ENCODE measurements at places on chromosomes 7 and 10.

GRCh38 chr7:37234334-37234733 lies 214.3 kb downstream of the ELMO1 start:
- no peak for DNase-seq

DNA sequence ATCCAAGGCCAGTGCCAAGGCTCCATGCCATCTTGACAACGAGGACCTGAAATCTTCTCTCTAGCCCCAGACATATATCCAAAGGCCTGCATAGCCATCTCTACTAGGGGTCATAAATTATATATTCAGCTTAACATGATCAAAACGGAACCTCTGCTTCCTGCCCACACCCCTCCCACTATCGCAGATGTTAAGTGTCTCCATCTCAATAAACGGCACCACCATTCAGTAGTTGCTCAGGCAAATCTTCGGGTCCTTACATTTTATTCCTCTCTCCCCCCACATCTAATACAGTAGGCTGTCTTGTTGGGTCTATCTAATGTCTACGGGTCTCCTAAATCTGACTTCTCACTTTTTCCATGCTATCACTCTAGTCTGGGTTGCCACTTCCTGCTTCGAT lies 201.1 kb upstream of the PLXNA4 start:
- no peak for DNase-seq

GRCh38 chr7:73918926-73919693 lies 58.2 kb downstream of the TMEM270 start:
- DNase-seq, result no peak

- no peak for DNase-seq
Observed at GRCh38 chr10:33596422-33596821, 262.0 kb upstream of the NRP1 start.

- no peak for DNase-seq
Observed at GRCh38 chr7:1187127-1187526, 27.1 kb upstream of the ZFAND2A start.

GRCh38 chr7:148523550-148523949 lies 67.0 kb upstream of the C7orf33 start:
- DNase-seq, result no peak

DNA sequence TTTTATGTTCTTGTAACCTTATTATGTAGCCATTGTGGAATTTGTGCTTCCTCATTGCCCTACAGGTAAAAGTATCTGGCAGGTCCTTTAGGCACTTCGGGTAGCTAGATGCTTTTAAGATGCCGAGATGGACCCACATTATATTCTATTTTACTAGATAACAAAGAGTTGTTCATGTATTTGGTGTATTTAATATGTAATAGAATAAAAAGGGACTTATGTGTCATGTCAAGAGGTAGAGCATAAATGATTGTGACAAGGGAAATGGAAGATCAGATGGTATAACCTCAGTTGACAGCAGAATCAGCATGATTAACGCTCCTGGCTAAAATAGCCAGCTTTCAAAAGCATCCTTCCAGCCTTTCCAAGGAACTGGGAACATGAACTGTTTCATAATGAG lies 50.6 kb downstream of the NPY start:
- no peak for DNase-seq

GRCh38 chr10:29011516-29011915 lies 277.4 kb upstream of the LYZL1 start:
- no peak for DNase-seq

DNA sequence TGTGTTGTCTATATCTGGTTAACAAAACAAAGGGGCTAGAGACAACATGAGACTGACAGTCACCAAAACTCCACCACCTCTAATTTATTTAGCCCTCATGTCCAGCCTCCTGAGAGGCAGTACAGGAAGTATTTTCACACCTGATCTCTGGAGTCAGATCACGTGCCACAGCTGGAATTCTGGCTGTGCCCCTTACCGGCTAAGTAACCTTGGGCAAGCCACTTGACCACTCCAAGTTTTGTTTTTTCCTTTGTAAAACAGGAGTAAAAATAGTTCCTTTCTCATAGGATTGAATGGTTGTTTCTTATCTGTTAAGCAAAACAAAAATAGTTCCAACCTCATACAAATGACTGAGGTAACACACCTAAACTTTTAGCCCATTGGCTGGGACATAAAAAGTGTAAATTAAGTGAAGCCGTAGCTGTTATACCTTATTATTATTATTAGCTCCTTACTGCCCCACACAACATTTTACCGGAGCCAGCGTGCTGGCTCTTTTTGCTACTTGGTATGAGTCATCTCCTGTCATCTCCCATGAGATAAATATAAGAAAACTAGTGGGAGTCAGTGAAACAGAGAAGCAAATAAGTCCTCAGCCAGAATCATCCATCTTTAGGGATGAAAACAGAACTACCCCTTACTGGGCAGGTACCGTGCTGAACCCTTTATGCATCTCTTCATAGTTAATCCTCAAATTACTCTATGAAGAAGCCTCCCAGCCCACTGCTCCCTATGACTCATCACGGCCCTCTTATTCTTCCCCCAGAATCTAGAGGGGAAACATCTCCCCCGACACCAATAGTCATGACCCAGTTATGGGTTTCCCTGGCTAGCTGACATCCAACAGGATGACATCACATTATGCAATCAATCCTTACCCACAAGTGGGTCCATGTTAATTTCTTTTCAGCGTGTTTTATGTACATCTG lies 44.9 kb downstream of the PPP1R3C start:
- DNase-seq, result no peak

DNA sequence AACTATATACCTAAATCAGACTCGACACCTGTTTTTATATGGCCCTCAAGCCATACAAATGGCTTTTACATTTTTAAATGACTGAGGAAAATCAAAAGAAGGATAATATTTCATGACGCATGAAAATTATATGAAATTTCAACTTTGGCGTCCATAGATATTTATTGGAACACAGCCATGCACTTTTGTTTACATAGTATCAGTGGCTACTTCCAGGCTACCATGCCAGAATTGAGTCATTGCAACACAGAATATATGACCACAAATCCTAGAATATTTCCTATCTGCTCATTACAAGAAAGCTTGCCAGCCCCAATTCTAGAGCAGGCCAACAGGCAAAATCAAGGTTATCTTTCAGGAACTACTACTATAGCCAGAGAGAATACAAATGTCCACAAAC lies 29.3 kb downstream of the AFAP1L2 start:
- DNase-seq, result no peak

- no peak for DNase-seq
Observed at GRCh38 chr7:142440906-142441411, 183.1 kb upstream of the PRSS58 start.

- no peak for DNase-seq
Observed at GRCh38 chr10:87605628-87606251, 53.9 kb upstream of the PAPSS2 start.

- DNase-seq, result no peak
Observed at GRCh38 chr10:200405-200804, 65.2 kb downstream of the ZMYND11 start.

DNA sequence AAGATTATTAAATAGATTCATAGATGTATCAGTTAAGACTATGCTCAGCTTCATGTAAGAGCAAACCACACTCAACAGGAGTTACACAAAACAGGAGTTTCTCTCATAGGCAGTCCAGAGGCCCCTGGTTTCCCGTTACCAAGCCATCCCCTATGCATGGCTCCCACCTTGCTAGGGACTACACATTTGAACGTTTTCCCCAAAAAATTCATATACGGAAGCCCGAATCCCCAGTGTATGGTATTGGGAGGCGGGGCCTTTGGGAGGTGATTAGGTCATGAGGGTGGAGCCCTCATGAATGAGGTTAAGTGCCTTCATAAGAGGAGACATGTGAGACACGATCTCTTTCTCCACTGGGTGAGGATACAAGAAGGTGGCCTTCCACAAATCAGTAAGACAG lies 29.1 kb downstream of the RSU1 start:
- DNase-seq, result no peak

DNA sequence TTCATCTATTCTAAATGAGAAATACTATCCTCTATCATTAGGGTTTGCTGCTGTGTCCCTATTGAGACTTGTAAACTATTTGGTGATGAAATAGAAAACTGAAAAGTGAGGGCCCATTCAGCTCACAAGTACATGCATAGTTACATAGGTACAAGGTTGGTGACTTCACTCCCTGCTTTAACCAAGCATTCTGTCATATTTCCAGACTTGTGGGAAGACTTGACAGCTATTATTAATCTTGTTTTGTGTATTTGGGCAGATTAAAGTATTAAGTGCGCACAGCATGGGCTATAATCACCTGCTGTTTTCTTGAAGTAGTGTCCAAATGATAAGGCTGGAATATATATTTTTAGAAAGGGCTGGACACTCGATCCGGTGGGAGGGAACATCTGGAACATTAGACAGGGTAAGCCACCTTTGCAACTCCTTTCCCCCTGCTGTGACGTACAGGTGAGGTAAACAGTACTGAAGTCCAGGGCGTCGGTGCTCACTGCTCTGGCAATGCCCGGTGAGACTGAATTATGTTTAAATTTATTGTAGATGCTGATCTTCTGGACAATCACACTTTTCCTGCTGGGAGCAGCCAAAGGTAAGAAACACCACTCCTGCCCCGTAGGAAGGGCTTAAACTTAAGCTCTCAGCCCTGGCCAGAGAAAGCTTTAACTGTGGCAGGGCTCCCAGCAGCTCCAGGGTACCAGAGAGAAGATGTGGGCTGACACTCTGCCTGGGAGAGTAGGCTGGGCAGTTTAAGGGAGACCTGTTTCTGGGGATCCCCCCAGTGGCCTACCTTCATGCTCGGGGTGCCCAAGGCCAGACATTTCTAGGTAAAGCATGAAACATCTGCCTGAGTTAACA lies at the start of gene PNLIPRP1:
PNLIPRP1 (plus strand) TSS at position 370 of the 855 bp plus-strand sequence; CDS start at position 541, 171 bp downstream.
- no peak for DNase-seq

DNA sequence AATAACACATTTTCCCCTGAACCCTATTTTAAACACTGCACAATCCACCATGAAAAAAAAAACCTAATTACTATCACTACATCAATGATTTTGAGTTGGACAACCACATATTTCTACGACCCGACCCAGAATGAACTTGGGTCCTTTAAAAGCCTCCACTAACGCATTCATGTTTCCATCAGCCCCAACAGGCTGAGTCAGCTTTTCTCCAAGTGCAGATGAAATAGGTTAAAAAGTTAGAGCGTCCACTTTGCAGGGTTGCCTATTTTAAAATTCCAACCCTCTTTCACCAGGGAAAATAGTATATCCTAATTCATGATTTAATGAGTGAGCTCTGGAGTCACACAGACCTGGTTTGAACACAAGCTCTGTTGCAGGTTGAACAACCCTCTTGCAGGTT lies 501.0 kb upstream of the SORCS1 start:
- no peak for DNase-seq

GRCh38 chr7:130191791-130192190 lies 13.4 kb downstream of the TMEM209 start:
- no peak for DNase-seq

- no peak for DNase-seq
Observed at GRCh38 chr7:148915211-148915610, 31.1 kb upstream of the EZH2 start.

GRCh38 chr10:5565671-5566581 lies 41.2 kb downstream of the CALML3 start:
- peak; percentile 55 for DNase-seq

DNA sequence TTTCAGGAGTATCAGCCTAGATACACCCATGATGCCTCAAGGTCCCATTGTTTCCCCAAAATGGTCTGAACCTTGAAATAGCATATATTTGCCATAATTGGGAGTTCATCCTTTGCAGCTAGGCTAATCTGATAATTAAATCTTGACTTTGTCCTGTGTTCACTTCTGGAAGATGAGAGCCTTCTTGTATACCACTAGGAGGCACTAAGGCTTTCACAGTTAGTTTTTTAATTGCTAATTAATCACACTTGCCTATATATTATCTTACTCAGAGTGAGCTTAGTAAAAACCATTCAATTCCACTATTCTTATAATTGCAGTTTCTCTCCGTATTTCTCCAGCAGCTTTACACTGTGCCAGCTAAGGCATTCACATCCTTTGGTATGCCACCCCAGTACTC lies 48.7 kb upstream of the MAGI2 start:
- DNase-seq, result no peak

- no peak for DNase-seq
Observed at GRCh38 chr10:7408291-7409044, 2.4 kb downstream of the SFMBT2 start.

- DNase-seq, result no peak
Observed at GRCh38 chr7:16484453-16485158, 19.1 kb upstream of the SOSTDC1 start.

- no peak for DNase-seq
Observed at GRCh38 chr10:104641937-104642657, 1.0 kb downstream of the SORCS3 start.

DNA sequence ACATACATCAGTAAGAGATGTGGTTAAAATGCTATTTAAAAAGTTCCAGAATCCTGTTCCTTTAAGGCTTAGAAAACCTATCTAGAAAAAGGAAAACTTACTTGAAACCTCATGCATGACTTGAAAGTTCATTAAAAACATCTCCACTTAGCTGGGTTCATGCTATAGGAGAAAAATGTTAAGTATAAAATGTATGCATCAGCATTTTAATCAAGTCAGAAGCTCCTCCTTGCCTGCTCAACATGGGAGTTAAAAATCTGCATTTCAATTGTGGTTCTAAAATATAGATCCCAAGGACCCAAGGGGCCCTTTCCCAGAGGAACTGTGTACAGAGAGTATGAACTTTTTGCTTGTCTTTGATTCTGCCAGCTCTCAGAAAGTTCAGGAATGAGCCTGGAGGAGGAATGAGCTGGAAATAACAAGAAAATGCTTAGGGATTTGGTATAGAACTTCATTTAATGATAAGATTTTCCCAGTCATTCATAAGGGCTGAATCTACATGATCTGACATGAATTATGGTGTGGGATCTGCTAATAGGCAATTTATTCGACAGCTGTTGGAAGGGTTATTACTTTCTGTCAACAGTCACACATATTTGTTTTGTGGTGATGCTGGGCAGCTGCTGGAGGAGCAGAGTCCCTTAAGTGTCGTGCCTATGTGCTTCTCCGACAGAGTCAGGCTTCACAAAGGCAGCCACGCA lies 85.6 kb upstream of the MTPN start:
- DNase-seq, result no peak

- DNase-seq, result no peak
Observed at GRCh38 chr7:87028636-87029035, 30.8 kb downstream of the ELAPOR2 start.

DNA sequence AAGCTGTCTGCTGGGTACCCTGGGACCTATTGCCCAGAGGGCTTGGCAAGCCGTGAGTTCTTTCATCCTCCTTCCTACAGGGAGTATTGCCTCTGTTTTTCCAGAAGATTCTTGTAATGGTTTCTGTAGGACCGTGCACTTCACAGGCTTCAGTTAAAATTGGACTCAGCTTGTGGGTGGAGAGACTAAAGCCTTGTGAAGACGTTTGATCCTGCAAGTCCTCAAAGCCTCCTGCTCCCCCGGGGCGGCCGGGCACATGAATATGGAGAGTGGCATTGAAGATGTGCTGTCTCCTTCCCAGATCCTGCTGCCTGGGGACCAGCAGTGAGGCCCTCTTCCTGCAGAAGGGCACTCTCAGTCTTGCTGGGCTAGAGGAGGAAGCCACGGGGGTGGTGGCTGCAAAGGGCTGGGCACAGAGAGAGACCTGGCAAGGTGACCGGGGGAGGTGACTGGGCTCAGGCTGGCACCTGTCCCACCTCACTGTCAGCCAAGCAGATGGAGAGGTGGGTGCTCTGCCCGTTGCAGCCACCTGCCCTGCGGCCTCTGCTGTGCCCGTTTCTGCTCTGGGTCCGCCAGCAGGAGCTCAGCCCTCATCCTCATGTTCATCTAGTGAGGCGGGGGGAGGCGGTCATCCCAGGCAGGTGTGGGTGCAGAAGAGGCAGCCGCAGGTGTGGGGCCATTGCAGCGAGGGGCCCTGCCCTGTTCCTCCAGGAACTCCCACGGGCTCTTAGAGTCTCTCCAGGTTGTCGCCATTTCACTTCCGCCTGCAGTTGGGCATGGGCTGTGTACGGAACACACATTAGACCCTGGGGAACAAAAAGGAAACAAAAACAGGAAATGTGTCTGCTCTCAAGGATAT lies 55.7 kb downstream of the TMEM209 start:
- DNase-seq, result no peak

Measured in AG04449 (cell line).